Fibroblast of the conjunctiva (primary cell): ENCODE measurements at places on chromosomes 6 and 20.

DNA sequence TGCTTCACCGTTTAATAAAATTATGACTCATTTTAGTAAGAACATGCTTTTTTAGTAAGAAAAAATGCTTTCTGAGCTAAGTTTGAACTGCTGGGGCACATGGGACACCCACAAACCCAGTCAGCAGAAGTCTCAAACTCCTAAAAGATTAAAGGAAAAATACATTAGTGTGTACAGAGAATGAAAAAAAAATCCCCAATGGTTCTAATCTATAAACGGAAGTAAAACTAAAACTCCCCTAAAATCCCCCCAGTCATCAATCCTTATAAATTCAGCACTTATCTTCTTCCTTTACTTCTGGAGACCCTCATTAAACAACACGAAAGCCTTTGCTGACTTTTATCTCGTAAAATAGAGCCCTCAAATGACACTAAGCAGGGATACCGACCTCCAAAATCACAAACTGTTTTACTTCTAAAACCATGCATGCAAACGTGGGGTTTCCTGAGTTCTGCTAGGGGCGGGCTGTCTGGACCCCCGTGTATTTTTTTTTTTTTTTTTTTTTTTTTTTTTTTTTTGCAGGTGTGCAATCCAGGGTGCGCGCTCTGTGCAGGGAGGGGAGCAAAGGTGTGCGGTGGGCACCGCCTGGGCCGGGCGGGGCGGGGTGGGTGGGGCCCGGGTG lies 1.1 kb upstream of the MYB start:
- DNase-seq: no peak

DNA sequence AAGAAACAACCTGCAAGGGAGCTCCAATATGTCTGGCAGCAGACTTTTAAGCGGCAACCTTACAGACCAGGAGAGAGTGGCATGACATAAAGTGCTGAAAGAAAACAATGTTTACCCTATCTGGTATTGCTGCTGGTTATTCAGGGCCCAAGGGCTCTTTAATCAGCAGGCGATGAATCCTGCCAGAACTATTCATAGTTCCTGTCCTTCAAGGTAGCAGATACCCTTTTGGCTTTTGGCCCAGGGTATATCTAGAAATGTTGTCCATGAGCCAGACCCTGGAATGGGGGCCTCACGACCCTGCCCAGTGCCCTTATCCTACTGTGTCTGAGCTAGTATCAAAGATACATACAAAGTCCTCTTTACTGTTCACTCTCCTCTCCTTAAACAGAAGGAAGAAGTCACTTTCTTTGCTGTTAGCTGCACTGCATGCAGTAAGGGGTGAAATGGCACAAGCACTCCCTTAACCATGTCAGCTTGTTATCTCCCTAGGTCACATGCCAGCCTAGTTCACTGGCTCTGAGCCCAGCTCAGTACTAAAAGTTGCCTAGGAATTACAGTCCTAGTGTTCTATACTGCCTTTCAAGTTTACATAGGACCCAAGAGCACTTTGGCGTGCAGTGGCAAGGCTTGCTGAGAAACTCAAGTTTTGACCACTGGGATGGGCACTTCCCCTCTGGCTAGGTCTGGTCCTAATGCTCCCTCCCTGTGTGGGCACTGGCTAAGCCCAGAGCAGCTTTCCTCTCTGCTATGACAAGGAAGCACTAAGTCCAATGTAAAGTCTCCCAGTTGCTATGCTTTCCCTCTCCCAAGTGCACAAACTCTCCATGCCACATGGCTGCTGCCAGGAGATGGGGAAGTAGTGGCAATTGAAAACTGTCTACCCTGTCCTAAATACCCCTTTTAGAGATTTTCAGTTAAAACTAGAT lies 122.0 kb downstream of the HTR1B start:
- DNase-seq: no peak

DNA sequence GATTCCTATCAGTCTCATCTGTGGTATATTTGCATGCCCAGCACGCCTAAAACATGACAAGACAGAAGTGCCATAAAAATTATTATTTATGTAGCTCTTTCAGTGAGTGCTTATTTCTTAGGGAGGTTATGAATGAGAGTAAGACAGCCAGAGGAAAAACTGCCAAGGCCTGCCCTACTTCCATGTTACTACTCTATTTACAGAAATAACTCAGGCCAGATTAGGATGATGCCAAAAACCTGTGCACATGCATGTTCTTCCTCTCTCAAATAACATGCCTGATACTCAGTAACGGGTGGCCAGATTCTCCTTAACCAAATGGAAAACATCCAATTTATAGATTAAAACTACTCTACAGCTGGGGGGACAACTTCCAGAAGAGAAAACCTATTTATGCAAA lies 45.7 kb downstream of the ILRUN start:
- no peak for DNase-seq

DNA sequence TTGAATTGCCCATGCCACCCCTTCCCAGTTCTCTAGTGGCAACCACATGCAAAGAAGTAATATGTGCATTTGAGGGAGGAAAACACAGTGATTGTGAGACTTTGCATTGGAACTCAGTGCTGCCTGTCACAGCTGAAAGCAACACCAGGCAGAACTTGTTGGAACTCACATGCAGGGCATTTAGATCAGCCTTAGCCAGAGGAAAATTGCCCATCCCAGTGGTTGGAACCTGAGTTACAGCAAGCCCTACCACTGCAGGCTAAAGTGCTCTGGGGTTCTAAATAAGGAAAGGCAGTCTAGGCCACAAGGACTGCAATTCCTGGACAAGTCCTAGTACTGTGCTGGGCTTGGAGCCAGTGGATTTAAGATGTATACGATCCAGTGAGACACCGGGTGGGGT lies 245.3 kb upstream of the UFL1 start:
- no peak for DNase-seq

- no peak for DNase-seq
These were observed 78.4 kb downstream of the FYN start for GRCh38 chr6:111794727-111795452.
